ENCODE measurements at places on chromosomes 3 and 15. TPM values are rescaled to one million over a fixed set of nuclear protein-coding genes. Genes with fewer than 3 reads are reported as not detected.

- peak; percentile 25 for DNase-seq
Observed at GRCh38 chr3:38374221-38374620, 27.6 kb downstream of the XYLB start.

DNA sequence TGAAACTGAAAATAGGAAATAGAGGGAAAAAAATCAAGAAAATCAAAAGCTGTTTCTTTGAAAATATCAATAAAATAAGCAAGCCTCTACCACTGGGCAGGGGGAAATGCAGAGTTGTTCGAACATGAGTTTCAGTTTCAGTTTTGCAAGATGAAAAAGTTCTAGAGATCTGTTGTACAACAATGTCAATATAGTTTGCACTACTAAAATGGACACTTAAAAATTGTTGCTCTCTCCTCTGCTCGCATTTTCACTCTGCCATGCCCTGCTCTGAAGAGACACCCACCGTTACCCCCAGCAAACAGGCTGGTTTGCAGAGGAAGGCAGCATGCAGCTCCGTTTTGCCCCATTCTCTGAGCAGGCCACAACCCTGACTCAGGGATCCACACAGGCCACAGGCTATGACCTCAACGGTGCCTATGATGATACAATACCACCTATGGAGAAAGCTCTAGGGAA, 64.5 kb downstream of the ZNF148 start:
- peak; percentile 23 for DNase-seq

Gene GOLGA8S
- not detected for polyA plus RNA-seq

DNA sequence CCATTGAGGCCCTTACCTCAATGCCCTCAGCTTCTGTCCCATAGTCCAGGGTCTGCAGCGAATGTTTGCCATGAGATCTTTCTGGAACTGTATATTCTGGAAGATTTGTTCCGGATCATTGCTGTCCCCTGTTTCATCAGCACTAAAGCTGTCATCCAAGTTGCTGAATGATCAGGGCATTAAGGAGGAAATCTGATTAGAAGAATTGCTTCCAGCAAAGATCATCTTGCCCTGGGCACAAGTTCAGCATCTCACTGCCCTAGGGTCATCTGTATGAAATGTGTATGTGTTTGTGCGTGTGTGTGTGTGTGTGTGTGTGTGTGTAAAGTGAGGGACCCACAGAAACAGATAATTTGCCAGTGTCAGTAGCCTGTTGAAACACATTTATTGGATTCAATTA, 1.4 kb downstream of the TMC3 start:
- no peak for DNase-seq

Gene PLA2G4B
- polyA plus RNA-seq, result 38.5 TPM

Gene PRR20G
- not detected for polyA plus RNA-seq

- DNase-seq, result no peak
Observed at GRCh38 chr15:99130314-99130713, 25.4 kb downstream of the SYNM start.

Gene SCG3
- 0.93 TPM for polyA plus RNA-seq

- no peak for DNase-seq
Observed at GRCh38 chr3:46994801-46995731, 15.6 kb downstream of the NBEAL2 start.

Gene TMEM158
- polyA plus RNA-seq, result 5.5 TPM

DNA sequence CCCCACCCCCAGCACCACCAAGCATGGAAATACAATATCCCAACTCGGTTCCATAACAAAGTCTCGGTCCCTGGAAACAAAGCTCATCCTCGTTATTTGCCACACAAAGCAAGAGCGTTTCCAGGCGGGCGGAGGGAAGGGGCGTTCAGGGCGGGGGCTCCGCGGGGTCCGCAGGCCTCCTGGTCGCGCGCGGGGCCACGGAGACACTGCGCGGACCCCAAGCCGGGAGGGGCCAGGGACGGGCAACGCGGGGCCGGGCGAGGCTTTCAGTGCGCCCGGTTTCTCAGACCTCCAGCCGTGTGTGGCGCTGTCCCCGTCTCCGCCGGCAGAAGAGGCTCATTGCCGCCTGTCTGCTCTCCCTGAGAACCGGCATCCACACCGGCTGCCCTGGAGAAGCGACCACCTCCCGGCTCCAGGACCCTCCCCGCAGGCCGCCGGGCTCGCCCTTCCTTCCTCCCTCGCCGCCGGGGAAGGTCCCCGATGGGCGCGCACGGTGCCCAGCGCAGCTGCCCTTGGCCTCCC, 329.0 kb downstream of the OCA2 start:
- DNase-seq, result no peak

DNA sequence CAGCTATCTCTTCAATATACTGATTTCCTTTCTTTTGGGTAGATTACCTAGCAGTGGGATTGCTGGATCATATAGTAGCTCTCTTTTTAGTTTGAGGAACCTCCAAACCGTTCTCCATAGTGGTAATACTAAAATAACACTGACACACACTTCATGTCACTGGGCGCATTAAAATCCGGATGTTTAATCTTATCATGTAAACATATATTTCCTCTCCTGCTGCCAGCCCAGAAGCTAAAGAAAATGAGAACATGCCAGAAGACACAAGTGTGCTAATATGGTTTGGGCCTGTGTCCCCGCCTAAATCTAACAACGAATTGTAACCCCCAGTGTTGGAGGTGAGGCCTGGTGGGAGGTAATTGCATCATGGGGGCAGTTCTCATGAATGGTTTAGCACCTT, 23.6 kb upstream of the KCNMB2 start:
- DNase-seq, result no peak

GRCh38 chr15:77607111-77607893, 25.4 kb downstream of the LINGO1 start:
- DNase-seq, result peak; percentile 46

- DNase-seq, result no peak
Observed at GRCh38 chr15:82535566-82536408, 4.5 kb downstream of the RPS17 start.

Gene SMCO1
- not detected for polyA plus RNA-seq

DNA sequence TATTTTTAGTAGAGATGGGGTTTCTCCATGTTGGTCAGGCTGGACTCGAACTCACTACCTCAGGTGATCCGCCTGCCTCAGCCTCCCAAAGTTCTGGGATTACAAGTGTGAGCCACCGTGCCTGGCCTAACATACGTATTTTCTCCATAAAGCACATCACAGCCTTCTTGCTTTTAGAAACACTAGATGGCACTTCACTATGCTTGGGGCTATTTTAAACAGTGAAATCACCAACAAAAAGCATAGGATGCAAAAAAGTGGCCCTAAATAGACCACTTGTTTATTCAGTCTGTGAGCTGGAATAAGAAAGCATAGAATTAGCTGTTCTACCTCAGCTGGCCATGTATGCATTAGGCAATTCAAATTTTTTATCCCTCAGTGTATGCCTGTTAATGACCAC, 46.0 kb downstream of the PRICKLE2 start:
- DNase-seq, result no peak

Gene PPP1R14D
- 4.1 TPM for polyA plus RNA-seq

GRCh38 chr3:73245459-73245858, 184.0 kb downstream of the EBLN2 start:
- no peak for DNase-seq

GRCh38 chr15:28129231-28129848, 30.2 kb upstream of the OCA2 start:
- peak; percentile 16 for DNase-seq

DNA sequence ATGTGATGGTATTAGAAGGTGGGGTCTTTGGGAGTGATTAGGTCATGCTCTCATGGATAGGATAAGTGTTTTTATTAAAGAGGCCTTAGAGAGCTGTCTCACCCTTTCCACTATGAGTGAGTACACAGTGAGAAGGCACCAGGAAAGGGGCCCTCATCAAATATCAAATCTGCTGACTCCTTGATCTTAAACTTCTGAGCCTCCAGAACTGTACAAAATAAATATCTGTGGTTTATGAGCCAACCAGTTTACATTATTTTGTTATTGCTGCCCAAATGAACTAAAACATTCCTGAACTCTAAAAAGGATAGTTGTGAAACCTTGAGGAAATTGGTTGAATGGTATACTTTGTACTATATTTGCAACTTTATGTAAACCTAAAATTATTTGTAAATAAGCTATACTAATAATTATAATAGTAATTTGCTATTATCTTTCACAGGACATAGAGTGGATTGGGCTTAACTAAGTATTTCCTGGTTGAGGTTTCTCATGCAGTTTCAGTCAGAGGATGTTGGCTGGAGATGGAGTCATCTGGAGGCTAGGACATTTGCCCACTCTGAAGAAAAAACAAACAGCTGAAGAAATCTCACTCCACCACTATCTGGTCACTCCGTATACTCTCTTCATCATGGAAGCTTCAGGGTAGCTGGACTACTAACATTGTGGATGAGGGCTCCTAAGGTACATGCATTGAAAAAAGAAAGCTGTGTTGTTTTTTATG, 1068.6 kb upstream of the CADM2 start:
- DNase-seq, result no peak

Gene ALS2CL
- 103 TPM for polyA plus RNA-seq

Gene PRC1
- 9.0 TPM for polyA plus RNA-seq

GRCh38 chr15:101273534-101273933, 3.8 kb downstream of the SELENOS start:
- DNase-seq, result no peak

GRCh38 chr15:54347082-54347827, 369.0 kb downstream of the UNC13C start:
- DNase-seq, result no peak

- DNase-seq, result no peak
Observed at GRCh38 chr3:122410639-122411038, 5.2 kb downstream of the WDR5B start.

Gene ZNF662
- polyA plus RNA-seq, result 2.1 TPM

DNA sequence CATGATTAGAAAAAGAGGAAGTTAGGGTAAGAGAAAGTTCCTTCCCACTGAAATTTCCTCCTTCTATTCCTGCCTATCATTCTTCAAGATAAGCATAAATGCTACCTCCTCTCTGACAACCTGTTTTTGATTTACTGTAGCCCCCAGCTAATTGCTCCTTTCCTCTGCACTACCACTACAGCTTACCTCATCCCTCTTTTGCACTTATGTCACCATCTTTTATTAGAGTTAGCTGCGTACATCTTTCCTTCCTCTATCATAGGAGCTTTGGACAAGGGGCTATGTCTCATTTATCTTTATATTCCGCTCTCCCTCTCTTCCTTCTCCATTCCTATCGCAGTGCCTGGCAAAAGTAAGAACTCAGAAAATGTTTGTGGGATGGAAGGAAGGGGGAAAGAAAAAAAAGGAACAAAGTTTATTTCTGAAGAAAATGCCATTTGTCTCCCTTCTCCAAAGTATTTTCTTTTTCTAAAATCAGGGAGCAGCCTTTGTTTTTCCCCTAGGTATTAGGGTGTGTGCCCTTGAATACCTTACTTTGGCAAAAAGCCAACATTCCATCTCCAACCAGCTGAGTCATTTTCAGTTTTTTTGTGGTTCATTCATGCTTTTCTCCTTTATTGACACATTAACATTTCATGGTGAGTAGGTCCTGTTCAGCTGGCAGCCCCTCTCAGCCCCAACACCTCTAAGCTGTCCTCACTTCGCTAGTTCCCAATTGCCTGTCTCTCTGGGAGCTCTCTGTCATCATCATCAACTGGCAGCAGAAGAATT, 87.6 kb upstream of the SOX2 start:
- DNase-seq, result no peak

DNA sequence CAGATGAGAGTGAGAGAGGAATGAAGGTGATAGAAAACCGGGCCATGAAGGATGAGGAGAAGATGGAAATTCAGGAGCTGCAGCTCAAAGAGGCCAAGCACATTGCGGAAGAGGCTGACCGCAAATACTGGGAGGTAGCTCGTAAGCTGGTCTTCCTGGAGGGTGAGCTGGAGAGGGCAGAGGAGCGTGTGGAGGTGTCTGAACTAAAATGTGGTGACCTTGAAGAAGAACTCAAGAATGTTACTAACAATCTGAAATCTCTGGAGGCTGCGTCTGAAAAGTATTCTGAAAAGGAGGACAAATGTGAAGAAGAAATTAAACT, 88.9 kb downstream of the EOMES start:
- no peak for DNase-seq

Gene SEMA6D
- polyA plus RNA-seq, result 0.61 TPM

DNA sequence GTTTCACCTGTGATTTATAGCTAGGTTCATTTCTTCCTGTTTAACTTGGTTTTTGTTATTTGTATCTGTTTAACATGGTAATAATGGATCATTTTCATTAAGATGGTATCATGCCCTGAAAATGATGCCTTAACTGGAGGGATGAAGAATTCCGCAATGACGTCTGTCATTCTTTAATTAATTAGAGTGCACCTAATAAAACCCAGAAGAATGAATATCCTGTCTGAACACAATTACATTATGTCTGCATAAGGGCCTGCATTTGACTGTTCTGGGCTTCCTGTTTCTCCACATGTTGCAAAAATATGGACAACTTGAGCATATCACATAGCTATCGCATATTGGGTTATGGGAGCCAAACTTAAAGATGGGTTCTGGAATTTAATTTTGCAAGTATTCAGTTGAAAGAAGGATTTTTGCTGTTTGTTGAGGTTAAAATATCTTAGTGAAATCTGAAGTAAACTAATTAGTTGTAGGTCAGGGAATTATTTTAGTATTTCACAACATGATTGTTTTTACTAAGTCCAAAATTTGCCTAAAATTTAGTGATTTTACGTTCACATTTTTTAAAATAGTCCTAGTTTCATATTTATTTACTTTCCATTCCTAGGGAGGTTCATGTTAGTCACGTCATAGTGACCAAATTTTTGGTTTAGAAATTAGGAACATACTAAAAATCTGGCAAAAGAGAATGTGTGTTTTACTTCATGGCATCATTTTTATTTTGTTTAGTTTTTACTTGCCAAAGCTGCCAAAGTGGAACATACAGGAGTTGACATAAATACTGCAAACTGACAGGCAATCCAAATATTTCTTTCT, 321.0 kb upstream of the TGFBR2 start:
- DNase-seq, result no peak

Data from stomach (tissue), 19 donors.